CD4-positive, CD25-positive, alpha-beta regulatory T cell (primary cell): ENCODE measurements at places on chromosomes 12 and 14. TPM values are rescaled to one million over a fixed set of nuclear protein-coding genes. Genes with fewer than 3 reads are reported as not detected.

PPP4R4 gene
- total RNA-seq = 0.15 TPM

TMEM229B gene
- total RNA-seq = 12.3 TPM

SETD3 gene
- total RNA-seq = 38.1 TPM

CRIP1 gene
- total RNA-seq = 558 TPM

SMCO3 gene
- not detected for total RNA-seq

SERPINA10 gene
- not detected for total RNA-seq

WASHC3 gene
- total RNA-seq = 50.7 TPM

ACSM4 gene
- total RNA-seq = not detected

SDR9C7 gene
- total RNA-seq = not detected

GRIP1 gene
- 1.1 TPM for total RNA-seq

HOXC12 gene
- not detected for total RNA-seq

RNASE2 gene
- total RNA-seq = not detected

CNIH1 gene
- total RNA-seq = 40.5 TPM

CCDC38 gene
- not detected for total RNA-seq

STYK1 gene
- not detected for total RNA-seq

ERG28 gene
- 8.4 TPM for total RNA-seq

MOK gene
- total RNA-seq = 1.0 TPM

ESRRB gene
- not detected for total RNA-seq
